CD4-positive, alpha-beta T cell treated with Interleukin-1 beta for 1 hour (primary cell): ENCODE measurements at places on chromosomes 6 and 20.

DNA sequence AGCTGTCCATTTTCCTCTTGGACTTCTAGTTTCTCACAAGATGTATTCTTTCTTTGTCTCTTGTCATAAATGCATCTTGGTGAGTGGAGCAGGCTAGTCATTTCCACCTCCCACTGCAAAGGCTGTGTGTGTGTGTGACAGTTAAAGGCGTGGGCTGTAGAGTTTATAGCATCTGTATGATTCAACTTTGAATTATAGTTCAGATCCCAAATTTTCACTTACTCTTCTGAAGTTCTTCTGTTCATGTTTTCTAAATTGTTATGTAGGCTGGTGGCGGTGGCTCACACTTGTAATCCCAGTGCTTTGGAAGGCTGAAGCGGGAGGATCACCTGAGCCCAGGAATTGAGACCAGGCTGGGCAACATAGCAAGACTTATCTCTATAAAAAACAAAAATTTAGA is 44.7 kb upstream of the GRIK2 start:
- no peak for DNase-seq

GRCh38 chr6:83970582-83970981 is 63.0 kb upstream of the MRAP2 start:
- DNase-seq: no peak

- peak; percentile 48 for DNase-seq
These were observed 45.9 kb downstream of the ZNF217 start for GRCh38 chr20:53547664-53548239.

- no peak for DNase-seq
These were observed 18.5 kb downstream of the RNF144B start for GRCh38 chr6:18405477-18406293.

DNA sequence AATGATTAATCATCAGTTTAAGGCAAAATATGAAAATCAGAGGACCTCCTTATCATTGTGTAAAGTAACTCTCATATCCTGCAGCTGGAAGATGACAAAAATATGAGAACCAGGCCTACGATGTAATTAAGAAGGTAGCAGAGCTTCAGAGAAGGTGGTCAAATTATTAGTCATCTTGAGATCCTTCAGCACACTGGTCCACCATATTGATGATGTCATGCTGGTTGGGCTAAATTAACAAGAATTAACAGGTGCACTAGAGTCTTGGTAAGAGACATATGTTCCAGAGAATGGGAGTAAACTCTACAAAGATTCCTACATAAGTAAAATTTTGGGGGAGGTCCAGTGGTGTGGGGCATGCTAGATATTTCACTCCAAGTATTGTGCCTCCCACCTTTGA is 112.8 kb downstream of the OTOR start:
- DNase-seq: no peak

DNA sequence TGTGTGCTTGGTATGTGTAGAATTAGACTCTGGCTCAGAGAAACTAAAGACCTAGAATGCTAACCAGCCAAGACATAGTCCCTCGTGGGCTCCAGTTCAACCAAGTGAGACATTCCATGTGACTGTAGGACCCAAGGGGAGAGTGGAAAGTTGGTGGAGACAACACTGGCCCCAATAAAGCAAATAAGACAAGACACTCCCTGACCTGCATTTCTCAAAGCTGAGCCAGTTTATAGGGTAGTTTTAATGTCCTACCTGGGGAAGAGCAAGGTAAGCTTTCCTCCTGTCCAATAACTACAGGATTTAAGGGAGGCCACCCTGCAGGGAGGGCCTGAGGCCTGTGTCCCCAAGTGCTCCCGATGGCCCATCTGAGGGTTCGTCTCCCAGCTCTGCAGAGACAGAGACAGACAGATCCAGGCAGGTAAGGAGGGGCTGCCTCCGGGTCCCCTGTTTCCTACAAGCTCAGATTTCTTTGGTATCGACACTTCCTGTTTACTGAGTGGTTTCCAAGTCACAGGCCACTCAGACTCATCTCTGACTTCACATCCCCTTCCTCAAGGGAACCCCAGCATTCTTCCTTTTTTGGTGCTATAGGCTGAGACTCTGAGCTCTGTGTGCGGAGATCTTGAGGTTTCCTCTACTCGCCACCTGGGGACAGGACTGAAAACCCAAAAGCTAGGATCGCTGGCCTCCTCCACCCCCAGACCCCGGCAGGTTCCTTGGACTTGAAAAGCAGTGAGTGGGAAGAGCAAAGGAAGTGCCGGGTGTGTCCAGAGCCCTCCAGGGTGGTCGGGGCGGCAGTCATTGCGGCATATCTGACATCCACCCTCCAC is 92.4 kb downstream of the PRND start:
- DNase-seq: peak; percentile 89

DNA sequence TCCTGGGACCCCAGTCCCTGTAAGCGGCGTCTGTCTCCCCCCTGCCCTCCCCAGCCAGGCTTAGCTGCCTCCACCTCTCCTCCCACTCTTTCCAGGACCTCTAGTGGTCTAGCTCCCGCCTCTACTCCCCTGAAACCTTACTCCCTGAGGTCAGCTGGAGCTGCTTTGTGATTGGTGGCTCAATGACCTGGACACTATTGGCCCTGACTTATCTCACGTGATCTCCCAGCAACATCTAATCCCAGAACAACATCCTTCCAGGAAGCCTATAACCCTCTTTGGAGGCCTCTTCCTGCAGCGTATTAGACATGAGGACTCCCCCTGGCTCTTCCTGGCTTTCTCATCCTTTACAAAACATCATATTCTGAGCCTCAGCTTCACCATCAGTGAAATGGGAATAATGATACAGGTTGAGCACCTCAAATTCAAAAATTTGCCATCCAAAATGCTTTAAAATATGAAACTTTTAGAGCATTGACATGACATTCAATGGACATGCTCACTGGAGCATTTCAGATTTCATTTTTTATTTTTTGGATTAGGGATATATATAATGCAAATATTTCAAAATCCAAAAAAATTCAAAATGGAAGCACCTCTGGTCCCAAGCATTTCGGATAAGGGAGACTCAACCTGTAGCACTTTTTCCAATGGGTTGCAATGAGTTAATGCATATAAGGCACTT is 16.3 kb upstream of the SRC start:
- DNase-seq: no peak

DNA sequence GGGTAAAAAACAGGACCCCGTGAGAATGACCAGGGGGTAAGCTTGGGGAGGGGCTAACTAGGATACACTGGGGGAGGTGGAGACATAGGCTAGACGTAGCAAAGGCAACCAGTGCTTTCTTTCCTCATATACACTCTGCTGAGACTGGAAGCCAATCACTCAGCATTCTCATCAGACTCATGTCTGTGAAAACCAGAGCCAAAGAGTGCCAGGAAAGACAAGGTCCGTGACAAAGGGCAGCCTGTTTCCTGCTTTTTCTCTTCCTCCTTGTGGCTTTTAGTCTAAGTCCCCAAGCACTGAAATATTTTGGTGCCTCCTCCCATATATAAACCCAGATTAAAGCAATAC is 97.9 kb upstream of the NEDD9 start:
- no peak for DNase-seq

DNA sequence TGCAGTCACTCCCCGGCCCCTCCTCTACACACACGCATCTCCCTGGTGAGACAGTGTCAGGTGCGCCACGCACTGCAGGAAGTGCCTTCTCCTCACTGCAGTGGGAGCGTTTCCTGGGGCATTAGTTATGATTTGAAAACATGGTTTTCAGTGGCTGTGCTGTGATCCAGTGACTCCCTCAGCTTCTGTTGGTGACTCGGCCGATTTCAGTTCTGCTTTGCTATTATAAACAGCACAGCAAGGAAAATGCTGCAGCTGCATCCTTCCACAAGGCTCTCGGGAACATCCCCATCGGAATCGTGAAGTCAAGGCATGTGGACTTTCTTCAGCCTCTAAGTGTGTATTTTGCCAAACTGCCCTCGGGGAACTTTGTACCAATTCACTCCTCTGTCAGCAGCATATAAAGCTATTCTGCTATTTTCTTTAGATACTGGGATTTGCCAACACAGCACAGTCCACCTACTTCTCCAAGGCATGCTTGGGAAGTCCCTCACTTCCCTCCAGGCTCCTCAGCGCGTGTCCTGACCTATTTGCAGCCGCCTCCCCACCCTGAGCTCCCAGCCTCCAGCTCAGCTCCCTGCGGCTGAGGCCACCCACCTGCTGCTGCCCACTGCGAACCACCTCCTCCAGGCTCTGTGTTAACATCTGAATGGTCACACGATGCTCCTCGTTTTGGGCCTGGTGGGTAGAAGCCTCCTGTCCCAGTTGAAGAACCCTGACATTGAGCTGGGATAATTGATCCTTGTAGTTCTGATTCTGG is 54.5 kb downstream of the GINS1 start:
- DNase-seq: no peak

- DNase-seq: no peak
These were observed 25.8 kb downstream of the HLA-A start for GRCh38 chr6:29968130-29968529.

DNA sequence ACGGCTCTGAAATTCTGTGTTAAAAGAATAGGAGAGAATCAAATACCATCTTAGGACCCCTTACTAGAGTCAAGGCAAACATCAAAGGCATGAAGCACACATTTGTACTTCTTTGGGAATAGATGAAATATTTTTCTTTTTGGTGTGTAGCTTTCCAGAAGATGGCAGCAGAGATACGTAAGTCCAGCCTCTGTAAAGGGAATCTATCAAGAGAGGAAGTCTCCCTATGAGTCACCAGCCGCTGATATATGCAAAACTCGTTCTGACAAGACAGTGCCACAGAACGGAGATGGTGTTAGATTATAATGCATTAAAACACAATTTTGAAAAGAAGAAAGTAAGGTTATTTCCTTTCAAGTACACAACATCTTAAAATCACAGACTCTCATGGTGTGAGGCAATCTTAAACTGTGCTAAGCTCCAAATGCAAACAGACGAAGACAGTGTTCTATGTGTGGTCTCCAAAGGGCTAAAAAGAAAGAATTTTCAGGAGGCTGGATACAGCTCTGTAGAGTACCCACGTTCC is 120.0 kb upstream of the AGPAT4 start:
- DNase-seq: peak; percentile 73

- DNase-seq: no peak
These were observed 57.4 kb upstream of the EDN3 start for GRCh38 chr20:59242714-59243626.

DNA sequence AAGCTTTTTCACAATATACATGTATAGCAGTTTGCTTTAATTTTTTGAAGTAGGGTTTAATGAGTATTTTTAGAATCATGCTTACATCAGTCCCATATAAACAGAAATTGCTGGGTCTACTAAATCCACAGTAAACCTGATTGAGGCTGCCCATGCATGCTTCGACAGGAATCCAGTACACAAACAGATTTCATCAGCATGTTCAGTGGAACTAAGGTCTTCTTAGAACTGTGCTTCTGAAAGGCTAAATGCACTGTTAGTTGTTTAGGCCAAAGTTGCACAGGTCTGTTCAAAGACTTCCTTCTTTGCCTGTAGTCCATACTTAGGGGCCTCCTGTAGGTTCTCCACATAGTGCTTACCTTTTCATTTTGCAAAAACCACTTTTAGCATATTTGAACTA is 42.5 kb upstream of the THBS2 start:
- no peak for DNase-seq

DNA sequence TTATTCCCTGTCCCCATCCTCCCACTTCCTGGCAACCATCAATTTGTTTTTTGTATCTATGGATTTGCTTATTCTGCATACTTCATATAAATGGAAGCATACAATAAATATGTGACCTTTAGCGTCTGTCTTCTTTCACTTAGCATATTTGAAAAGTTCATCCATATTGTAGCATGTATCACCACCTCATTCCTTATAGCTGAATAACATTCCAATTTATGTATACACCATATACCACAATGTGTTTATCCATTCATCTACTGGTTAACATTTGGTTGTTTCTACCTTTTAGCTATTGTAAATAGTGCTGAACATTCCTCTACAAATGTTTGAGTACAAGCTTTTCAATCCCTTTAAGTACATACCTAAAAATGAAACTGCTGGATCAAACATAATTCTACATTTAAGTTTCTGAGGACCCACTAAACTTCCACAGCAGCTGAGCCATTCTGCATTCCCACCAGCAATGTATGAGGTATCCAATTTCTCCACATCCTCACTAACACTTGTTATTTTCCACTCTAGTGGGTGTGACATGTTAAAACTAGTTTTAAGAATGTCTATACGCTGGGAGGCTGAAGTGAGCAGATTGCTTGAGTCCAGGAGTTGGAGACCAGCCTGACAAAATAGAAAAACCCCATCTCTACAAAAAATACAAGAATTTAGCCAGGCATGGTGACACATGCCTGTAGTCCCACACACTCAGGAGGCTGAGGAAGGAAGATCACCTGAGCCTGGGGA is 32.9 kb downstream of the NUDT3 start:
- DNase-seq: no peak

GRCh38 chr20:45094201-45094600 is 6.7 kb downstream of the KCNS1 start:
- no peak for DNase-seq

DNA sequence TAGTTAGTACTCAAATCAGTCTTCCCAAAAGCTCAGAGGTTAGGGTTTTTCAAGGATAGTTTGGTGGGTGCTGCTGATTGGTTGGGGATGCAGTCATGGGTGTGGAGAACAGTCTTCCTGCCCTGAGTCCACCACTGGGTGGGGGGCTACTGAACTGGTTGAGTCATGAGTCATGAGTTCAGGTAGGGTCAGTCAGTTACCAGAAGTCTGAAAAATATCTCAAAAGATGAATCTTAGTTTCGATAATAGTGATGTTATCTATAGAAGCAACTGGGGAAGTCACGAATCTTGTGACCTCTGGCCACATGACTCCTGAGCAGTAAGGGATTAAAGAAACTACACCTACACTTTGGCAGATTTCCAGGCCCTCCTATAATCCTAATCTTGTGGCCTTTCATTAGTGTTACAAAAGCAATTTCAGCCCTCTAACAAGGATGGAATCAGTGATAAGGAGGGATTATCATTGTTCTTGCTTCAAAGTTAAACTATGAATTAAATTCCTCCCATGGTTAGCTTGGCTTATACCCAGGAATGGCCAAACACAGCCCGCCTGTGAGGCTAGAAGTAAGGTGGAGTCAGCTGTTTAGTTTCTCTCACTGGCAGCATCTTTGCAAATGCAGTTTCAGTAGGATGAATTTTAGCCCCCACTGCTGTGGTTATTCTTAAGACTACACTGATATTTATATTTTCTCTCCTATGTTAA is 33.3 kb upstream of the NKAIN2 start:
- DNase-seq: no peak

DNA sequence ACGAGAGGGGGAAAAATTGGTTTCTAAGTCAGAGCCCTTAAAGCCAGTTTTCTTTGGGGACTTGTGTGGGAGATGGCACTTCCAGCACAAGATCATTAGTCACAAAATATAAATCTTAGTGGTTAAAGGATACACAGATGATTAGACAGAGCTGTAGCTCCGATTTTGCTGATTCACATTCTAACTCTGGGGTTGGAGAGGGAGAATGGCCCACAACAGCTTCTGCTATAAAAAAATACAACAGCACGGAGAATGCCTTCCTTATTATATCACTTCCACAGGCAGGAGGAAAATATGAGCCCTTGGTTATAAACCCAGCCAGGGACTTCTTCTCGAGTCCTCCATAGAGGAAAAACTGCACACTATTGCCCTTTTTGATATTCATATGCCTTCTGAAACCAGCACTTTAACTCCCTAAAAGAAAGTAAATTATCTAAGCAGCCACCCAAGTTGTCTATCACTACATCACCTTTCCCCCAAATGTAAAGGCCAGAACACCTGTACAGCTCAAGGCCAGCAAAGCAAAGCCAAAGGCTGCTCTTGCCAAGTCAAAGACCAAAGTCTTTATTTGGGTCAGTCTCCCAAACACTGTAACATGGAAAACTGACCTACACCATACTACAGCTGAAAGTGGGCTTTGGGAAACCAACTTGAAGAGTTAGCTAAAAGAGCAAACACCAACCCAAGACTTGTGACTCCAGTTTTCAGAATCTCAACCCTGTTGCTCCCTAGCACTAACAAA is 10.4 kb downstream of the MRPL14 start:
- DNase-seq: no peak

GRCh38 chr6:55643861-55644260 is 64.9 kb upstream of the HMGCLL1 start:
- DNase-seq: no peak
